Activated CD4-positive, alpha-beta T cell treated with anti-CD3 and anti-CD28 coated beads for 4 hours (primary cell): ENCODE measurements at places on chromosomes 11 and 22.

- no peak for DNase-seq
Observed at GRCh38 chr22:41757502-41757901, 43.0 kb upstream of the CCDC134 start.

GRCh38 chr22:20774882-20775281 lies 969 bp downstream of the SERPIND1 start:
- no peak for DNase-seq

GRCh38 chr11:115360186-115360824 lies 143.9 kb downstream of the CADM1 start:
- no peak for DNase-seq

DNA sequence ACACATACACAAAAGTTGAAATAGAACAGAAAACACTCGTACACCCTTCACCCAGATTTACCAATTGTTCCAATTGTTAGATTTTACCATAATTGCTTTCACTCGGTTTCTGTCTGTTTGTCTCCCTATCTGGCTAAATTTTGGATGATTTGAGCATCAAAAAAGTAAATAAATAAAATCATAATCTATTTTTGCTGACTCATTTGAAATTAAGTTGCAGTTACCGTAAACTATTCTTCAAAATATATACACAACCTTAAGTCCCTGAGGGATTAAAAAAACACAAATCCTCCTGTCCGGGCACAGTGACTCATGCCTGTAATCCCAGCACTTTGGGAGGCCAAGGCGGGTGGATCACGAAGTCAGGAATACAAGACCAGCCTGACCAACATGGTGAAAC lies 81.3 kb upstream of the SYT9 start:
- no peak for DNase-seq

GRCh38 chr22:41513391-41513790 lies 30.9 kb downstream of the POLR3H start:
- no peak for DNase-seq

- no peak for DNase-seq
Observed at GRCh38 chr11:34915136-34916014, 804 bp downstream of the APIP start.

GRCh38 chr11:92861634-92862033 lies 107.8 kb upstream of the MTNR1B start:
- DNase-seq = no peak

DNA sequence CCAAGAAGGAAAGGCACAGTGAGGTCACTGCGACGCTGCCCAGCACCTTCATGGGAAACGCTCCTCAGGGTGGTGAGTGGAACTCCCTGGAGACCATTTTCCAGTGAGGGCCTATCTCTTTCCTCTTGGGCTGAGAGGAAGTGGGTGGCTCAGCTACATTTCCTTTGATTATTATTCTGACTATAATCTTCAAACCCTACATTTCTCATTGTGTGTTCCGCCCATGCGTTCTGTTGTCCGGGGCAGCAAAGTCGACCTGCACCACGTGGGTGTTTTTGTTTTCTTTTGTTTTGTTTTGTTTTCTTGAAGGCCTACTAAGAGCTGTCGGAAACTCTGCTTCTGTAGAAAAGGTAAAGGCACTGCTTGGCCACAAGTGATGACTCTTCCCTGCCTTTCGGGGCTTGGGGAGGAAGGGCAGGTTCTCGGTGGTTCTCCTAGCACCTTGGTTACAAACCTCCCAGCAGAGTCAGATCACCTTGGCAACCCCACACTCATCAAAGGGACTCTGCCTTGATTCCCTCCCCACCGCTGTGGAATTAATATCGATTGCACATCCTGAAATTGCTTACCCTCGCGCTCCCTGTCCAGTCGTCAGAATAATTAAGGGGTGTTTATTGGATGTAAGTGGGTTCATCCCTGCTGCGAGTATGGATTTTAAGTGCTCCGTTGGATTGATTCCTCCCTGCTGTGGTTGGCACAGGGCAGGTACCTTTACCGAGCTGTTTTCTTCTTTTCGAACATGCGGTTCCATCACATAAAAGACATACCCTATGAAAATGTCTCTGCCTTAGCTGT lies 7.3 kb downstream of the PARVB start:
- DNase-seq = peak; percentile 4
